T follicular helper cell (primary cell): ENCODE measurements at places on chromosomes 7 and 10.

GRCh38 chr10:114691442-114691941 is 33.4 kb upstream of the ABLIM1 start:
- no peak for DNase-seq

DNA sequence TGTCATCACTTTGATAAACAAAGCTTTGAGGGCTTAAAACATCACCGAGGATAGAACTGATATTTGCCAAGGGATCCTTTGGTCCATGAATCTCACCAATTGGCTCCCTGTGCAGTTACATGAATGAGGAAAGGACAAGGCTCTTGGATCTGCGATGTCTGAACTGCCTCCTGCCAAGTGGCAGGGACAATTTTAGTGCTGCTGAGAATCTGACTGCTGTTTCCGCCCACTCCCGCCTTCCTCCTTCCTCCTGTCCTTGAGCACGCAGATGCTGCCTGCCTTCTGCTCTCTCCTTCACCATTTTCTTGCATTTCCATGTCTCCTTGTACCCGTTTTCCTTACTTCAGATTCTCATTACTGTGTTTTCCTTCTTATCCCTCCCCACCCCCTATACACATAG is 26.8 kb upstream of the ITPRID1 start:
- DNase-seq, result no peak

DNA sequence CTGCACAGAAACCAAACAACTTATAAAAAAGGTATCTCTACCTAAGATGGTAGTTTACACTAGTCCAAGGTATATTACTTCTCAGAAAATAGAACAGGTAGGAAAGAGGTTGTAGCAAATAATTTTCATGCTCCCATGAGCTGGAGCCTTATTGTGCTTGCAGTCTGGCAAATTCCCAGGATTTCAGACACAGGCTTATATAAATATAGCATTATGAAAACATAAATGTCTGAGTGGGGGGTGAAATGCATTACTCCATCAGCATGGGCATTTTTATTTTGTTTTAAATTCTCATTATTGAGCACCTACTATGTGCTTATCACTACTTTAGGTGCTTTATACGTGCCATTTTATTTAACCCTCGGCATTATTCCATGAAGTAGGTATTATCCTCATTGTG is 83.0 kb upstream of the PHYHIPL start:
- DNase-seq, result no peak

DNA sequence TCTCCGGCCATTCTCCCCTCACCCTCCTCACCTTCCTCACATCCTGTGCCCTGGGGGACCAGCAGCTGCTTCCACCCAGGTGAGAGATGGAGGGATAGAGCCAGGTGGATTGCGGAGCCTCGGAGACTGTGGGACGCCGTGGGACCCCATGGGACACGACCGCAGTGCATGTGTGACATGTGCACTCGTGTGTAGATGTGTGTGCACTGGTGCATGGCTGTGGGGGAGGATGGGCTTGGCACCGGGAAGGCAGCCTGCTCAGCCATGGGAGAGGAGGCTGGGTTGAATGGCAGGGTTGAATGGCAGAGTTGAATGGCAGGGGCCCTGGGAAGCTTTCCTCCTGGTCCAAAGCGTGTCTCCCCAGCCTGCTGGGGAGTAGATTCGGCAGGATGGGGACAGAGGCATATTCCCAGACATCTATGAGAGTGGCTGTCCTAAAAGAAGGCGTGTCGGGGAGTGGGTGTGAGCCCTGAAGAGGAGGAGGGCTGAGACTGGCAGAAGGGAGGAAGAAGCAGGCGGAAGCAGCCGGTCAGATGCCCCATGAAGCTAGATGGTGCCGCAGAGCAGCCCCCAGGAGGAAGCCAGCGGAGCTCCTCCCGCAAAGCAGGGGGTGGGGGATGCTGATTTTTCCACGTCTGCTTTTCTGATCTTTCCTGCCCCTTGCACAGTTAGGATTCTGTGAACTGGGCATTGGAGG is 815 bp downstream of the GIMAP8 start:
- peak; percentile 51 for DNase-seq

DNA sequence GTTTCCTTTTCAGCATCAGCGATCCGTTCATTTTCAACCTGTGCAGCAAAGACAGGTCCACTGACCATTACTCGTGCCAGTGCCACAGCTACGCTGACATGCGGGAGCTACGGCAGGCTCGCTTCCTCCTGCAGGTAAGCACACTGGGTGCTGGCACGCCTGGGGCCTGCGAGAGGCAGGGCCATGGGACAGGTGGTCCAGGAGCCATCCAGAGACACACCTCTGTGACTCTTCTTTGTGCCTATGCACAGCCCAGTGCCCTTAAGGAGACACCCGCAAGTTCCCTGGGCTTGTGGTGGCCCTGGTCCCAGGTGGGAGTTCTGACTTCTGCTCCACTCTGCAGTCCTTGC is 42.2 kb downstream of the LRRC18 start:
- no peak for DNase-seq

- DNase-seq, result no peak
Observed at GRCh38 chr10:89283936-89284475, 17.8 kb upstream of the IFIT2 start.

GRCh38 chr10:111275091-111275490 is 198.3 kb downstream of the ADRA2A start:
- DNase-seq, result no peak

DNA sequence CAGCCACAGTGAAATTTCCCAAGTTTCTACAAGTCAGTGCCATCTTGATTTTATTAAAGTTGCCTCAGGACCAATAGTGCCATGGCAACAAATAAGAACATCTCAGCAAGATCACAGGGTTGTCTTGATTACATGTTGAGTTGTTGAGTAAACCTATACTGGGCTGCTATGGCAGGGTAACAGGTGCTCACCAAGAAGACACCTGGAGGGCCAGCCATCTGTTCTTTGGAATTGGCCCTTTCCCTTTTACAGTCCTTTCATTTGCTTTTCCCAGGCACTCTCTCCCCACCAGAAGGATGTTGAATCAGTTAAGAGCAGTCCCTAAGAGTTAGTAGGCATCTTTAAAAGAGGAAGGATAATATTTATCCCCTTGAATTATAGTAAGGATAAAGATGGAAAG is 582.0 kb downstream of the TNS3 start:
- DNase-seq, result no peak

- no peak for DNase-seq
Observed at GRCh38 chr7:37690206-37690605, 6.6 kb downstream of the GPR141 start.

- no peak for DNase-seq
Observed at GRCh38 chr10:124560377-124561105, 98.9 kb downstream of the LHPP start.

DNA sequence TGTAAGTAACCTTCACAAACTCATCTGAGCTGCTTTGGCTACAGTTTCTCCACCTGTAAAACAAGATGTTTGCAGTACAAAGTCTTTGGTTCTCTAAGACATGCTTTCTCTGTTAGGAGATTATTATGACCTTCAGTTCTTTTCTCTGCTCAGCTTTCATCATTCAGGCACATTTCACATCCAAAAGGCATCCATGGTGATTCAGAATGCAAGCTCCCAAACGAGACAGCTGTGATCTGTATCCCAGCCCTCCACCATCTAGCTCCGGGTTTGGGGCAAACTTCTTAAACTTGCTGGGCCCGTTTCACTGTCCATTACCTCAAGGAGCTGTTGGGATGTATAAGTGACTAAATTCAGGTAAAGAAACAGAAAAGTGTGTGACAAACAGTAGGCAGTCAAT is 95.8 kb upstream of the COL1A2 start:
- DNase-seq, result no peak

DNA sequence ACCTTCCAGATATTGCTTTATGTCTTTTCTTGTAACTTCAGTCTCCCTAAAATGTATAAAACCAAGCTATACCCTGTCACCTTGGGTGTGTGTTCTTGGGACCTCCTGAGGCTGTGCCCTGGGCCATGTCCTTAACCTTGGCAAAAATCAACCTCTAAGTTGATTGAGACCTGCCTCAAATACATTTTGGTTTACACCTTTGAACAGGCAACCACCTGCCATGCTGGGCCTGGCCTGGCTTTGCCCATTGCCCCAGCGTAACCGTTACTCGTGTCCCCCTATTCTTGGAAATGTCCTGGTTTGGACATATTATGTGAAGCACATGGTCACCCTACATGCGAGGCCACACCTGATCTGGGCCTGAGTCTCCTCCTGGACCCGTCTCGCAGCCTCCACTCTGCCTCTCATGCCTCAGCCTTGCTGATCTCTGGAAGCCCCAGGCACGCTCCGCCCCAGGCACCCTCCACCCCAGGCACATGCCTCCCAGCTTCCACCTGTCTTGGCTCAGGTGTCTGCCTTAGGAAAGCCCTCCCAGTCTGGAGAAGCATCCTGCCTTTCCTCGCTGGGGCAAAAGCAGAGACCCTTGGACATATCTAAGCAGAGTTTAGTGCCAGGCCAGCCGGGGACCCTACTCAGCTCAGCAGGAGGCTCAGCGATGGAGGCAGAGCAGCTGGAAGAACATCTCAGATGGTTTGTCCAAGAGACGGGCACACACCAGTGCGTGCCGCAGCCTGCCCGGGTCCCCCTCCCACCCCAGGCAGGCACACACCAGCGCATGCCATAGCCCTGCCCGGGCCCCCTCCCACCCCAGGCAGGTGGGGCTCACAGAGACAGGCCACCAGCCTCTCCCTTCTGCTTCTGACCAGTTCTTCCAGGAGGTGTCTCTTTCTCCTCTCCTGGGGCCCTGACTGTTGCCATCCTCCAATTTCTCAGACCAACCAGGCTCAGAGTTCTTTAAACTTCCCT is 4.0 kb upstream of the VIPR2 start:
- no peak for DNase-seq

DNA sequence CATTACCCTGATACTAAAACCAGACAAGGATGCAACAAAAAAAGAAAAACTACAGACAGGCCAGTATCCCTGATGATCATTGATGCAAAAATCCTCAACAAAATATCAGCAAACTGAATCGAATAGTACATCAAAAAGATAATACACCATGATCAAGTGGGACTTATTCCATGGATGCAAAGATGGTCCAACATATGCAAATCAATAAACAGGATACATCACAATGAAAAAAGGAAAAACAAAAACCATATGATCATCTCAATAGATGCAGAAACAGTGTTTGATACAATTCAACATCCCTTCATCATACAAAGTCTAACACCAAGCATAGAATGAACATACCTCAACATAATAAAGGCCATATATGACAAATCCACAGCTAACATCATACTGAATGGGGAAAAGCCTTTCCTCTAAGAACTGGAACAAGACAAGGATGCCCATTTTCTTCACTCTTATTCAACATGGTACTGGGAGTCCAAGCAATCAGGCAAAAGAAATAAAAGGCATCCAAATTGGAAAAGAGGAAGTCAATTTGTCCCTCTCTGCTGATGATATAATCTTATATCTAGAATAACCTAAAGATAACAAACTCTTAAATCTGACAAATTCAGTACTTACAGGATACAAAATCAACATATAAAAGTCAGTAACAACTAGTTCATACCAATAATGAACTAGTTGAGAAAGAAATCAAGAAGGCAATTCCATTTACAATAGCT is 48.8 kb upstream of the ASAH2 start:
- DNase-seq, result no peak

DNA sequence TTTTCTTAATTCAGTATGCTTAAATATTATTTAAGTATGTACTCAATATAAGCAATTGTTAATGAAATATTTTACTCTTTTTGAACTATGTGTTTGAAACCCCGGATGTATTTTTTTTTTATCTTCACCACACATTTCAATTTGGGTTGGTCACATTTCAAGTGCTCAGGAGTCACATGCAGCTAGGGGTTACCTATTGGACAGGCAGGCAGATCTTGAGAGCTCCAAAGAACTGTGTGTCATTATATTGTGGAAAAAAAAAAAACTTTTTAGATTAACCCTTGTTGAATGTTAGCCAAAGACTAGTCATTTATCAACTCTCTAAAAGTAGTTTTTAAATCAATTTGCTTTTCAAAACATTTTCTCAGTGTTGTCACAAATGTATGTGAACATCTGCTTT is 37.2 kb downstream of the IKZF1 start:
- DNase-seq, result no peak

GRCh38 chr7:22572937-22573336 is 72.9 kb upstream of the STEAP1B start:
- no peak for DNase-seq

DNA sequence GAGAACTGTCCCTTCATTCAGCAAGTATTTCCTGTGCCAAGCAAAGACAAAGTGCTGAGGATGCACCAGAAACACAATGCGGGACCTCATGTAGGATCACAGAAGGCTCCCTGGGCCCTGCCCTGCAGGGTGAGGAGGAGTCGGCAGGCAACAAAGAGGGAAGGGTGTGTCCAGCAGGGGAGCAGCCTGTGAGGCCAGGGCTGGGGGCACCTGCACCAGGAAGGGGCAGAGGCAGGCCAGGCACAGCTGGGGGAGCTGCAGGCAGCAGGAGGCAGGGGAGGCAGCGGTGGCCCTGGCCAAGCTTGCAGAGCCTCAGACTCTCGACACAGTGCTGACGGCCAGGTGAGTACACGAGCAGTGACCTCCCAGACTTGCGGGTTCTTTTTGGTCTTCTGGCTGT is 123.3 kb downstream of the SLIT1 start:
- DNase-seq, result no peak

DNA sequence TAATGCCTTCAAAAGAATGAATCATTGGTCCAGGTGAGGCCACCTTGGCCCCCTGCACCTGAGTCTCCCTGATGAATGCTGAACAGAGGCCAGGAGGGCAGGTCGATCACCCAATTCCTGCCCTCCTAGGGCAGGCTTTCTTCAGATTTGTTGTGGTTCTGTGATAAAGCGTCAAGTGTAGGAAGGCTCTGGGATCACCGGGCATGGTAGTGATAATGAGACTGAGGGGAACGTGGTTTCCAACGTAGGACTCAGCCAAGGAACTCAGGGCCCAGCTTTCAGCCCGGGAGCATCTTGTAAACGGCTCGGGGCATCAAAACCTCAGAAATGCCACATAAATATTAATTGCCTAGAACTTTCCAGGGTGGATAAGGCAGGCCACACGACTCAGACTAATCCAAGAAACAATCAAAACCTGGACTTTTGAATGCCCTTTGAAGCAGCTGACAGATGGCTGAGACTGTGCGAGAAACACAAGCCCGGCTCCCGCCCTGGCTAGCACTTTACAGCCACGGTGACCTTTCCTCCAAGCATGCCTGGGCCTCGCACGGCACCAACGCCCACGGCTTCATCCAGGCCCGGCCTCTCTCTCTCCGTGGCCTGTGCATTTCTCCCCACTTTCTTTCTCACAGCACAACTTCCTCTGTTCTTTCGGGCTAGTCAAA is 239.3 kb upstream of the GRB10 start:
- DNase-seq, result no peak

GRCh38 chr10:79542626-79543025 is 17.6 kb downstream of the SFTPA2 start:
- no peak for DNase-seq

DNA sequence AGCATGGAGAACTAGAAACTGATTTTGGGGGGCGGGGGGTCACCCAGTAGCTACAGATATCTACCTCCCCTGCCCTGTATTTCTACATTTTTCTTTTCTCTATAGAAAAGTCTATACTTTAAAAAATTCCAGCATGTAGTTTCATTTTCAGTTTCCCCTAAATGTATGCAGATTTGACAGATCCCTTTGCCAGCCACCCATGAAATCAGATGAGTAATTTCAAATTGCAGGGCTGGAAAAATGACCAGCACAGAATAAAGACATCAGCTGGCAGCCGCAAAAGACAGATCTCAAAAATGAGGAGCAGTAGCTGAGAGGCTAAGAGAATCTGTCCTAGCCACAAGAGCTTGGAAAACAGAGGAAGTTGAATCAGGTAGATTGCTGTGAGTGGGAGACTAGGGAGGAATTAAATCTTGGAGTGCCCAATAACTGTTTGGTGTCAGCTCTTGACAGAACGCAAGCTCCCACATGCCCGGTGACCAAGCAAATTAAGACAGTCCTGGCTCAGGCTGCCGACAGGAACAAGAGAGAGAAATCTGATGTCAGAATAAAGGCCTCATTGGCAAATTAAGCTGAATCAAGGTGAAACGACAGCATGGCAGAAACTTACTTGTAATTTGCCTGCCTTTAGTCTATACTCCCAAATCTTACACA is 24.5 kb downstream of the ADRB1 start:
- DNase-seq, result no peak
